NCI-H510A treated with DMSO at 0.1 percent for 48 hours (cell line): ENCODE measurements at places on chromosomes 16 and 17.

GRCh38 chr17:67636834-67637520, 80.8 kb upstream of the NOL11 start:
- DNase-seq: no peak

GRCh38 chr17:81075307-81075706, 40.4 kb downstream of the BAIAP2 start:
- no peak for DNase-seq

DNA sequence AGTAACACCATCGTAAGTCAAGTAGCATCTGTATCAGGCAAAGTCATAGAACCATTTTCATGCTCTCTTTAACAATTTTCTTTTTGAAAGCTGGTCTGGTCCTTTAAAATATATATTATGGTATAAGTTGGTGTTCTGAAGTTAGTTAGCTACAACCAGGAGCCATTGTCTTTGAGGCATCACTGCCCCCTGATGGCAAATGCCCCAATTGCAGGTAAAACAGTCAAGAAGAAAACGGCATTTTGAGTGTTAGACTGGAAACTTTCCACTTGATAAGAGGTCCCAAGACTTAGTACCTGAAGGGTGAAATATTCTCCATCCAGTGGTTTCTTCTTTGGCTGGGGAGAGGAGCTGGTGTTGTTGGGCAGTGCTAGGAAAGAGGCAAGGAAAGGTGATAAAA, 14.1 kb downstream of the TP53 start:
- DNase-seq: no peak

DNA sequence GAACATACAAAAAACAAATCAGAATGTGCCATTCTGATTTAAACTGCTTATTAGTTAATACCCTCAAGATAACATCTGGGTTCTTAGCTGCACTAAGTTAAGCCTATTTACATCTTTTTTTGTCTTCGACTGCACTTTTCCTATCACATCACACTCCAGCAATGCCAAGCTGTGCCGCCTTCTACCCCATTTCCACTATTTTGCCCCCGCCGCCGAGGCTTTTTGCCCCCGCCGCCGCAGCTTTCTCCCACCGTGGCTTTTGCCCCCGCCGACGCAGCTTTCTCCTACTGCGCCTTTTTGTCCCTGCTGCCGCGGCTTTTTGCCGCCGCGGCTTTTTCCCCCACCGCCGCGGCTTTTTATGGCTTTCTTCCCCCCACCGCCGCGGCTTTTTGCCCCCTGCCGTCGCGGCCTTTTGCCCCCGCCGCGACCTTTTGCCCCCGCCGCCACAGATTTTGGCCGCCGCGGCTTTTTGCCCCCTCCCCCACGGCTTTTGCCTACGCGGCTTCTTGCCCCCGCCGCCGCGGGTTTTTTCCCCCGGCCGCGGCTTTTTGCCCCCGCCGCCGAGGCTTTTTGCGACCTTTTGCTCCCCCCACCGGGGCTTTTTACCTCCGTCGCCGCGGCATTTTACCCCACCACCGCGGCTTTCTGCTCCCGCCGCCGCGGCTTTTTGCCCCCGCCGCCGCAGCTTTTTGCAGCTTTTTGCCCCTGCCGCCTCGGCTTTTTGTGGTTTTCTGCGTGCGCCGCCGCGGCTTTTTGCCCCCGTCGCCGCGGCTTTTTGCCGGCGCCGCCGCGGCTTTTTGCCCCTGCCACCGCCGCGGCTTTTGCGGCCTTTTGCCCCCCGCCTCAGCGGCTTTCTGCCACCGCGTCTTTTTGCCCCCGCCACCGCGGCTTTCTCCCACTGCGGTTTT, 331.4 kb upstream of the WSB1 start:
- DNase-seq: no peak

DNA sequence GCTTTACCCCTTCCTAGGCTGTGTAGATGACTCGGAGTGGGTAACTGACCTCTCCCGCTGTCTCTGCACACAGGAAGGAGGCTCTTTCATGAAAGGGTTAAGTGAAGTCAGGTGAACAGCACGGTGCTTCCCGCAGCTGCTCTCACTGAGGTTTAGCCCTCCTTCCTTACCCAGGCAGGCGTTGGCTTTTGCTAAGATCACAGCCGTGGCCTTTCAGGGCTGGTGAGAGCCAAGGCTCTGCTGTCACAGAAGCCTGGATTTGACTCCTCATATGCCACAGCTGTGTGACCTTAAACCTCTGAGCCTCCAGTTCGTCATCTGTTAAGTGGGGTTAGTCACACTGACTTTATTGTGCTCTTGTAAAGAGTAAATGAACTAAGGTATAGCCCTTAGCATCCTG, 90.9 kb upstream of the PLCG2 start:
- no peak for DNase-seq

- no peak for DNase-seq
Observed at GRCh38 chr17:70369391-70369790, 200.1 kb downstream of the KCNJ2 start.

GRCh38 chr17:74860229-74860871, 665 bp upstream of the GRIN2C start:
- DNase-seq: no peak

DNA sequence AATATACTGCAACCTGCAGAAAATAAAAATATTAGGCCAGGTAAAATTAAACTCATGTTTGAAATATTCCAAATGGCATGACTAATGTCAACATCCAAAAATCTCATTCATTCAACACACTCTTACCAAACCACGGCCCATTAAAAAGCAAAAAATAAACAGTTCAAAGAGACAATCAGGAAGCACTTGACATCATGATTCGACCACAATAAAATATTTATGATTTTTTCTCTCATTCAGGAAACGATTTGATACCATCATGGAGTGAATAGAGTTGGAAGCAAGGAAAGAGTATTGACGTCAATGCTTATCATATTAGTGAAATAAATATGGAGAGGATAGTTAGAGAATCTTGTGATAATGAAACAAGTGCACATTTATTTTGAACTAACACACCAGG, 354.1 kb downstream of the KCNJ2 start:
- peak; percentile 76 for DNase-seq

- peak; percentile 13 for DNase-seq
Observed at GRCh38 chr17:18362698-18363100, 651 bp downstream of the SHMT1 start.

DNA sequence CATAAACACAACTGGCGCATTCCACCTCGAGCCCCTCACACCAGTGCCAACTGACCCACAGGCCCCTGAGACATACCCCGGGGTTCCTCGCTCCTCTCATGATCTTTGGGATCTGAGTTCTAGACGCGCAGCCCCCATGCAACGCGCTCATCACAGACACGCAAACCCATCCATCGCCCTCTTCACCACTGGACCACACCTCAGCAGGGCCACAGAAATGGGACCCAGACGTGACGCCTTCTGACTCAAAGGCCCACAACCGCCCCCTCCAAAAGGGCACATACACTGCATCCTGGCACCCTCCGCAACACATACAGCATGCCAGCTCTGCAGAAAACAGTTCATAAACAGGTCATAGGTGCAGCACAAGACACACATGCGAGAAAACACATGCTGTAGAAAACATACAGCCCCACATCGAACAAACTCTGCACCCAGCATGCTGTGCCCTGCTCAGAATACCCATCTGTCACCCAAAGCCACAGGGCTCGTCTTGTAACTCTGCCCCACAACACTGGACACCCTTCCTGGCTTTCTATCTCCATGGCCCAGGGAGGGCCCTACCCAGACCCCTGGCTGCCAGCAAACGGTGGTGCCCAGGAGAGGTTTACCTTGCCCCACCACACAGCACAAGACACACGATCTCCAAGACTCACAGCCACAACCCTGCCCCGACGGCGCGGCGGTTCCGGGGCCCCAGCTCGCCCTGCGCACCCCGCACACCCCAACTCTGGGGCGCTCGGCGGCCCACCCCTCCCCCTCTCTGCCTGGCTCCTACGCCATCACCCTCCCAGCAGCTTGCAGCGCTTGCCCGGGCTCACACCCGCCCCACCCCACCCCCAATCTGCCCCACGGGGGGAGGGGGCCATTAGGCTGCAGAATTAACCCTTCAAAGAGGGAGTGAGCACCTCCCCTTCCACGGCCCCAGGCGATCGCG, 887 bp downstream of the ZBTB4 start:
- no peak for DNase-seq

DNA sequence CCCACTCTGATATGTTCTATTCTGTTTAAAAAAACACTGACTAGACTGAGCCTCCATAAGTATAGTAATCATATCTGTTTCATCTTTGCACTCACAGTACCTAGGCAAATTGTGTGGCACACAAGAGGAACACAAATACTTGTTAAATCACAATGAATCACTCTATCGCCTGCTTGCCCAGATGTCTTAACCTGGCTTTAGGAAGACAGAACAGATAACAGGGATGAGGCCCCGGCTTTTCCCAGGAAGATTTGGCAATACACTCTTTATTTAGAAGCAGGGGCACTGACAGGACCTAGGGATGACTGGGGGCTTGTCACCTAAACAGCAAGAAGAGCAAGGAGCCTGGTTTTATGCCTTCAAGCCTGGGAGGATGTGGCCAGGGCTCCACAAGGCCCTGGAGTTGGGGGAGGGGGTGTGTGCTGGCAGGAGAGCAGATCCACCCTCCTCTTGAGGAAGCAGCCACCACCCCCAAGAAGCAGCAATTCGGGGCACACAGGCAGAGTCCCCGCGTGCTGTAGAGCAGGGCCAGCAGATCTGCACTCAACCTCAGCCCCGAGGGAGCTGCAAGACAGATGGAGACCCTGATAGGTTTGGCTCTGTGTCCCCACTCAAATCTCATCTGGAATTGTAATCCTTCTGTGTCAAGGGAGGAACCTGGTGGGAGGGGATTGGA, 41.0 kb upstream of the KSR1 start:
- DNase-seq: no peak

- no peak for DNase-seq
Observed at GRCh38 chr16:4190712-4191333, 51.1 kb downstream of the SRL start.

DNA sequence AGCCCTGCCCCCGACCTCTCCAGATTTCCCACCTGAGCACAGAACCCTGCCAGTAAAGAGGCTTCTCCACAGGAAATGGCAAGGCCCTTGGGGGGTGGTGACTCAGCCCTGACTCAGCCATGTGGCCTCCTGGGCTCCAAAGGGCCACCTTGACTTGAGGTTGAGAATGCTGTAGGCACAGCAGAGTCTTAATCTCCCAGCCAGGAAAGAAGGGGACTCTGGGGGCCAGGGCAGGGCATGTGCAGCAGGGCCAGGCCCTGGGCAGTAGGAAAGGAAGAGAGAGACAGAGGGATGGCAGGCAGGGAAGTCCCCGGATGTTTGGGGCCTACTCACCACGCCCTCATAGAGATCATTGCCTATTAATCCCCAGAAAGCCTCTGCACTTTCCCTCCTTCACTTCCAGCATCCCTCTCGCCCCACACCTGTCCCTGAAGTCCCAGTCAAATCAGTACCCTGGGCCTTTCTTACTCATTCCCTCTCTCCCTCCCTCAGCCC, 4.8 kb upstream of the ITGA3 start:
- DNase-seq: peak; percentile 45

GRCh38 chr17:32783602-32784001, 93.3 kb downstream of the MYO1D start:
- DNase-seq: peak; percentile 83

- DNase-seq: no peak
Observed at GRCh38 chr16:3732171-3732570, 14.8 kb upstream of the TRAP1 start.

DNA sequence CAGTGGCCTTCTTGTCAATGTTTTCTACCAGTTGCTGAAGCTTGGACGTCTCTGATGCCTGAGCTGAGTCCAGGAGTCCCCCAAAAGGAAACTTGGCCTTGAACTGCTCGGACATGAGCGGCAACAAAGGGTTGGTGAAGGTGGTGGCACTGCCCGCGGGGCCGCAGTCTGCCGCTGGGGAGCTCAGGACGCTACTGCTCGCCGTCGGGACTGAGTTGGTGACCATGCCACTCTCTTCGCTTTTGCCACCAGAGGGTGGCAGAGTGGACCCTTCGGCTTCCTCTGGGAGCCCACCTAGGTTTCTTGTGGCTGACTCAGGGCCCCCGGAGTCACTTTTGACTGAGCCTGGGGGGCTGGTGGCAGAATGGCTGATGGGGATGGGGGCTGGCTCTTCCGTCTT, 11.0 kb downstream of the SALL1 start:
- DNase-seq: no peak

- no peak for DNase-seq
Observed at GRCh38 chr17:75084039-75084660, 3.6 kb upstream of the SLC16A5 start.

DNA sequence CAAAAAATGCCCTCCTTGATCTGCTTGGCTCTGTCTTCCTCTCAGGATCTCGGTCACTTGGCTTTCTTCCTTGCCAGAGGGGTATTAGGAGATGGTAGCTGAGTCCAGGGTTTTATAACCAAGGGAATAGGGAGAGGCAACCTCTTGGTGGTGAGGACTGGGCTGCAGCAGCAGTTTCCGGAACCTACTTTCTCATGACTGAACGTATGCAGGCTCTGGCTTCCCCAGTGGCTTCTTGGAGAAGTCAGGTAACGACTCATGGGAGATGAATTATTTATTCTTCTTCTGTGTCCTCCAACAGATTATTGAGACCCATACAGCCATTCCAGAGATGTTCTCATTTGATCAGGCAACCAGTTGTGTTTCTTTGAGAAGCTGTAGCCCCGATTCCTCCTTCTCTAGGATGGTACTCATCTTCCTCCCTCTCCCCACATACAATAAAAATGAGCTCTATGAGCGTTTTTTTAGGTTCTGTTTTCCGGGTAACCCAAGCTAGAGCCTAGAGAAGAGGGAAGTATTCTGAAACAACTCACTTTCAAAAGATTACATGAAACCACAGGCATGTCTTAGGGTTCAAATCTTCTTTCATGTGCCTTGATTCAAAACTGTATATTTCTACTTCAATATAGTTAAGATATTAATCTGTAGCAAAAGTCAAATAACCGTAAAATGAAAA, 22.3 kb upstream of the DHX40 start:
- DNase-seq: no peak

DNA sequence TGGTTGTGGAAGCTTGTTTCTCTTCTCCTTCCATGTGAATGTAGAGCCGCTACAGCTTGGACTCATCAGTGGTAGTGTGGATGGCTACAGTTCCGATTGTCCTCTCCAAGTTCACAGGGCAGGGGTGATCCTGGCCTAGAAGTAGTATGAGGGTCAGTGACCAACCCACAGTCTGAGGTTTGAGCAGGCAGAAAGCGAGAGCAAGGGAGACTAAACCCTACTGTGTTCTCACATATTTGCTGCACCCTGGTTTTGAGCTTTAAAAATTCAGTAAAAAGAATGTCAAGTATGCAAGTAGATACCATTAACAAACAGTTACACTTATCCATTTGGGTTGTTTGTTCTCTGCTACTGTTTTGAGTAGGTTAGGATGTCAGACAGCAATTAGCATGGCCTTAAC, 148.9 kb downstream of the MRTFB start:
- no peak for DNase-seq
